ENCODE measurements at places on chromosomes 11 and 22. TPM values are rescaled to one million over a fixed set of nuclear protein-coding genes. Genes with fewer than 3 reads are reported as not detected.
A peak's percentile ranks its signal among the peaks of the same experiment; 100 is the strongest.

- no peaks in the 10 kb centered on the region for H3K4me1 ChIP-seq
- H3K27me3 ChIP-seq: no peaks in the 10 kb centered on the region
- H3K27ac ChIP-seq: no peak overlapping the region
- H3K36me3 ChIP-seq: no peaks in the 10 kb centered on the region
- H3K4me3 ChIP-seq: no peak overlapping the region
- DNase-seq: no peak
Measured at GRCh38 chr11:116112087-116112935, 608.1 kb upstream of the CADM1 start.

DNA sequence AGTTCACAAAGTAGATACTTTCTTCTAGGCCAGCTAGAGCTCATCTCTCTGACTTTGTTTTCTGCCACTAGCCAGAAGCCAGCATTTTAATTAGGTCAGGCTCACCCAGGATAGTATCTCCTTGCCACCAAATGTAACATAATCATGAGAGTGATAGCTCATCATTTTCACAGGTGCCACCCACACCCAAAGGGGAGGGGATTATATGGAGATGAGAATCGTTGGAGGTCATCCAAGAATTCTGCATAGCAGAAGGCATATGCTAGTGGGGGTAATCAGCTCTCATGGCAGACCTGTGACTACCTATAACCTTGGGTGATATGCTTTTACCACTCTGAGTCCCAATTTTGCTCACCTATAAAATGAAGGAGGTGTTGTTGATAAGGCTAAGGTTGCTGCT is 523.0 kb downstream of the METTL15 start:
- no peaks in the 10 kb centered on the region for H3K4me1 ChIP-seq
- no peaks in the 10 kb centered on the region for H3K36me3 ChIP-seq
- no peak overlapping the region for H3K27ac ChIP-seq
- peaks cover 4% of the 10 kb centered on the region for H3K27me3 ChIP-seq
- H3K4me3 ChIP-seq: no peak overlapping the region

DNA sequence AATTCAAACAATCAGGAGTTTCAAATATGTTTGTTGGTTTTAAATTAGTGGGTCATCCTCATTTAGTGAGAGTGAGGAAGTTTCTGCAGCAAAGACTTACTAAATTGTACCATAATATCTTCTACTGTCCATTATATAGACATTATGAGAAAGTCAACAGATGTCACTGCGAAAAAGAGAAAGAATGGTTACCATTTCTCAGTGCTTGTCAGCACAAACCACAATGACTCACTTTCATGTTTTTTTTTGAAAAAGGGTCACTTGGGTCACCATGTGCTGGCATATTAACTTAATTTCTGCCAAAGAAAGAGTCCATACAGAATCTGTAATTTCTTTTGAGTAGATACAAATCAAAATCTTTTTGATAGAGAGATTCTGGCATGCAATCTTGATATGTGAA is 924.6 kb upstream of the FAT3 start:
- DNase-seq: no peak
- no peaks in the 10 kb centered on the region for H3K27me3 ChIP-seq
- H3K27ac ChIP-seq: no peak overlapping the region
- H3K36me3 ChIP-seq: no peaks in the 10 kb centered on the region
- no peaks in the 10 kb centered on the region for H3K4me1 ChIP-seq

- H3K27ac ChIP-seq: no peak overlapping the region
- no peak for DNase-seq
- no peak overlapping the region for H3K4me3 ChIP-seq
- no peaks in the 10 kb centered on the region for H3K4me1 ChIP-seq
- H3K36me3 ChIP-seq: no peaks in the 10 kb centered on the region
Measured at GRCh38 chr11:8149726-8150125, 19.1 kb downstream of the RIC3 start.

DNA sequence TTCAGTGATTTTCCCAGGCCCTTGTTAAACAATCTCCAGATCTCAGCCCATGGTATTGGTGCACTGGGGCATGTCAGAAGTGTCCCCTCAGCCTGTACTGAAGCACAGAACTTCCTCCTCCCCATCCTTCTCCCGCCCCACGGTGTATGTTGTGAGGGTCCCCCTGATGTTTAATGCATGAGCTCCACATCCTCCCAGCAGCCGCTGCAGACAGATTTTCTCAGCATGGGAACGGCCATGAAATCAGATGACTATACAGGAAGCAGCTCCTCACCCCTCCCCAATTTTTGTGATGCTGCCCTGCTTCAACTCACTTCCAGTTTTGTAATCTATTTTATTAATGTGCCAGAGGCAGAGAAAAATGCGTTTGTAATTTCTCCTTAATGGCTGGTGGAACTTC is 406.0 kb downstream of the MIAT start:
- H3K27me3 ChIP-seq: peaks cover 8% of the 10 kb centered on the region
- no peak for DNase-seq
- H3K4me1 ChIP-seq: no peaks in the 10 kb centered on the region
- no peak overlapping the region for H3K4me3 ChIP-seq

GRCh38 chr11:8962841-8963240 is 1.4 kb downstream of the TMEM9B start:
- H3K36me3 ChIP-seq: peaks cover 9% of the 10 kb centered on the region
- no peaks in the 10 kb centered on the region for H3K27me3 ChIP-seq
- H3K4me1 ChIP-seq: no peaks in the 10 kb centered on the region
- no peak overlapping the region for H3K27ac ChIP-seq
- no peak overlapping the region for H3K4me3 ChIP-seq

DNA sequence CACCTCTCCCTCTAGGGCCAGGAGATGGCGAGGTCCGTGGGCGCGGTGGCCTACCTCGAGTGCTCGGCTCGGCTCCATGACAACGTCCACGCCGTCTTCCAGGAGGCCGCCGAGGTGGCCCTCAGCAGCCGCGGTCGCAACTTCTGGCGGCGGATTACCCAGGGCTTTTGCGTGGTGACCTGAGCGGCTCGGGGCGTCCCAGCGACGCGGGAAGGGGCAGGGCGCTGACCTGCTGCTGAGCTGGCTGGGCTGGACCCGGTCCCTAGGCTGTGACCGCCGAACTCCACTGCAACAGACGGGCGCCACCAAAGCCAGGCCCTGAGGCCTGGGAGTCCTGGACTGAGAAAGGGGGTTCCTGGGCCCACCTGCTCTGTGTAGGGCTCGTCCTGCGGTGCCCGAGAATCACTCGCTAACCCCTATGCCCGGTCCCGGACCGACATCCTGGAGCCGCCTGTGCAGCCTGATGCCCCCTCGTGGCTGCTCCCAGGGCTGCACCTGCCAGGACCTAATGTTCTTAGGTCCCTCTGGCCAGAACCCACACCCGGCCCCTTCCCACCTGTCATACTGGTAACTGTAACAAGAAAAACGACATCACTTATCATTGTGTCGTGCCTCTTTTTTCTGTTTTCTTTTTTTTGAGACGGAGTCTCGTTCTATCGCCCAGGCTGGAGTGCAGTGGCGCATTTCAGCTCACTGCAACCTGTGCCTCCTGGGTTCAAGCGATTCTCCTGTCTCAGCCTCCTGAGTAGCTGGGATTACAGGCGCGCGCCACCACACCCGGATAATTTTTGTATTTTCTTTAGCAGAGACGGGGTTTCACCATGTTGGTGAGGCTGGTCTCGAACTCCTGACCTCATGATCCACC is 15.0 kb downstream of the RHOD start:
- H3K27ac ChIP-seq: no peak overlapping the region
- DNase-seq: peak; percentile 67
- no peak overlapping the region for H3K4me3 ChIP-seq
- H3K36me3 ChIP-seq: no peaks in the 10 kb centered on the region

GRCh38 chr11:102272047-102272824 is 45.0 kb upstream of the BIRC3 start:
- no peak overlapping the region for H3K4me3 ChIP-seq
- no peak overlapping the region for H3K27ac ChIP-seq
- no peak for DNase-seq

- H3K27me3 ChIP-seq: no peaks in the 10 kb centered on the region
- no peaks in the 10 kb centered on the region for H3K36me3 ChIP-seq
- no peak overlapping the region for H3K4me3 ChIP-seq
- H3K27ac ChIP-seq: no peak overlapping the region
- no peak for DNase-seq
Measured at GRCh38 chr22:17132112-17132511, 11.0 kb upstream of the TMEM121B start.

GRCh38 chr22:22058633-22059290 is 76.2 kb upstream of the TOP3B start:
- H3K4me3 ChIP-seq: no peak overlapping the region
- H3K36me3 ChIP-seq: no peaks in the 10 kb centered on the region
- no peak overlapping the region for H3K27ac ChIP-seq
- H3K4me1 ChIP-seq: no peaks in the 10 kb centered on the region
- H3K27me3 ChIP-seq: no peaks in the 10 kb centered on the region
- no peak for DNase-seq

DNA sequence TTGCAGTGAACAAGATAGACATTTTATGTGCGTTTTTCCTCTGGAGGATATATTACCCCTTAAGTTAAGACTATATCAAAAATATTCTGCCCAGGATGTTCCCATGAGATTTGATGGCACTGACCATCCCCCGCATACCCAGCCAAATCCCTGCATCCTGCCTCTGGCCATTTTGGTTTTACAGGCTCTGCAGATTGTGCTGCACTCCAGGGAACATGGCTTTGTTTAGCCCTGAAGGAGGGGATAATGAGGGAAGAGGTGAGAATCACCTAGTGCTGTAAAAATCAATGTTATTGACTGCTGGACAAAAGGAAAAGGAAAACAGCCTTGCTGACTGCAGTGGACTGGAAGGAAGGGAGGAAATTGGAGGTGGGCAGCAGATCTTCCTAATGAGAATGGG is 717.4 kb downstream of the DLG2 start:
- no peaks in the 10 kb centered on the region for H3K27me3 ChIP-seq
- no peak overlapping the region for H3K4me3 ChIP-seq
- no peaks in the 10 kb centered on the region for H3K36me3 ChIP-seq
- DNase-seq: no peak
- H3K27ac ChIP-seq: no peak overlapping the region

DNA sequence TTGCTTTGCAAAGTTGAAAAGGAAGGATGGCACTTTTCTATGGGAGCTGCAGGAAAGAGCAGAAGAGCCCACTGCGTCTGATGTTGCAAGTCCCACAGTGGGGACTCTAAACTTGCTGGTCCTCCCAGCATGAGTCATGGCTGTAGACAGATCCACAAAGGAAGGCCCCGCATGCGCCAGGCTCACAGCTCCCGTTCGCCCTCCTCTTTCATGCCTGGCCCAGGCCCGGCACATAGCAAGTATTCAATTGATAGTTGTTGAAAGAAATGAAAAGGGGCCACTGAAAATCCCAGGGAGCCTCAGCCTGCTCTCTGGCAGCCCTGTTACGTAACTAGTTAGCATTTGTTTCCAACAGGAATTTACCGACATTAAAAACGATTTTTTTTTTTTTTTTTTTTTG is 18.9 kb downstream of the AP1B1 start:
- H3K4me3 ChIP-seq: no peak overlapping the region
- no peak overlapping the region for H3K27ac ChIP-seq
- no peaks in the 10 kb centered on the region for H3K27me3 ChIP-seq
- H3K36me3 ChIP-seq: no peaks in the 10 kb centered on the region
- DNase-seq: peak; percentile 19
- no peaks in the 10 kb centered on the region for H3K4me1 ChIP-seq

- peaks cover 9% of the 10 kb centered on the region for H3K4me1 ChIP-seq
- H3K36me3 ChIP-seq: no peaks in the 10 kb centered on the region
- peak overlapping the region; percentile 90 for H3K27ac ChIP-seq
- H3K27me3 ChIP-seq: no peaks in the 10 kb centered on the region
- no peak overlapping the region for H3K4me3 ChIP-seq
Measured at GRCh38 chr11:47400768-47401279, 7.6 kb upstream of the SLC39A13 start.

GRCh38 chr11:75285776-75286360 is 45.3 kb downstream of the TPBGL start:
- H3K36me3 ChIP-seq: peaks cover 17% of the 10 kb centered on the region
- no peaks in the 10 kb centered on the region for H3K27me3 ChIP-seq
- DNase-seq: no peak

GRCh38 chr11:66317723-66318599 is 1.1 kb upstream of the CD248 start:
- no peak overlapping the region for H3K4me3 ChIP-seq
- peaks cover 18% of the 10 kb centered on the region for H3K4me1 ChIP-seq
- DNase-seq: peak; percentile 95
- peak overlapping the region; percentile 88 for H3K27ac ChIP-seq
- no peaks in the 10 kb centered on the region for H3K27me3 ChIP-seq
- no peaks in the 10 kb centered on the region for H3K36me3 ChIP-seq

- DNase-seq: no peak
- H3K4me1 ChIP-seq: no peaks in the 10 kb centered on the region
- no peak overlapping the region for H3K27ac ChIP-seq
- H3K27me3 ChIP-seq: no peaks in the 10 kb centered on the region
Measured at GRCh38 chr11:114953039-114953438, 274.7 kb downstream of the NXPE2 start.

GRCh38 chr22:37209140-37209845 is 3.0 kb downstream of the SSTR3 start:
- H3K4me1 ChIP-seq: peaks cover 5% of the 10 kb centered on the region
- no peak overlapping the region for H3K4me3 ChIP-seq
- no peaks in the 10 kb centered on the region for H3K36me3 ChIP-seq
- H3K27ac ChIP-seq: no peak overlapping the region

DNA sequence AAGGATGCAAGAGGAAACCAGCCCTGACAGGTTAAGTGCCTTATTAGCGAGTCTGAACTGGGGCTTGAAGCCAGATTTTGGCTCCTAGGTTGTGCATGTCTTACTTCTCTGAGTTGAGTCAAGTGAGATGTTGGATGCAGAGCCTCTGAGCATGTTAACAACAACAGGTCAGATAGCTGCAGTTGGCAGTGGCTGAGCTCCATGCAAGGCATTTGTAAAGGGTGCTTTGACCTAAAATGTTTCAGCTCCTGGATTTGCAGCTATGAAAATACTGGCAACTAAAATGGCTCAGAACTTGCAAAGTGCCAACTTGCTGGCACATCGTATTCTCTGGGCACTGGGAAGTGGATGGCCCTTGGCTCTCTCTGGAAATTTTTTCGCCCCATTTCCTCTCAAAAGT is 16.4 kb upstream of the CSRP3 start:
- no peak overlapping the region for H3K4me3 ChIP-seq
- no peak overlapping the region for H3K27ac ChIP-seq
- no peaks in the 10 kb centered on the region for H3K27me3 ChIP-seq
- no peak for DNase-seq

- no peaks in the 10 kb centered on the region for H3K27me3 ChIP-seq
- H3K4me1 ChIP-seq: no peaks in the 10 kb centered on the region
- no peak overlapping the region for H3K4me3 ChIP-seq
Measured at GRCh38 chr11:20081336-20081735, 78.9 kb downstream of the DBX1 start.

The MUC5AC gene
- 0.77 TPM for total RNA-seq

The TEF gene
- 8.3 TPM for total RNA-seq

The TMEM218 gene
- 24.6 TPM for total RNA-seq

The ARHGAP42 gene
- 16.2 TPM for total RNA-seq

The CECR2 gene
- 14.5 TPM for total RNA-seq

The MOV10L1 gene
- total RNA-seq: 11.9 TPM

The PRDM11 gene
- total RNA-seq: 35.1 TPM

All from lung (tissue), 17 donors.